ENCODE measurements at places on chromosomes 12 and 14.

DNA sequence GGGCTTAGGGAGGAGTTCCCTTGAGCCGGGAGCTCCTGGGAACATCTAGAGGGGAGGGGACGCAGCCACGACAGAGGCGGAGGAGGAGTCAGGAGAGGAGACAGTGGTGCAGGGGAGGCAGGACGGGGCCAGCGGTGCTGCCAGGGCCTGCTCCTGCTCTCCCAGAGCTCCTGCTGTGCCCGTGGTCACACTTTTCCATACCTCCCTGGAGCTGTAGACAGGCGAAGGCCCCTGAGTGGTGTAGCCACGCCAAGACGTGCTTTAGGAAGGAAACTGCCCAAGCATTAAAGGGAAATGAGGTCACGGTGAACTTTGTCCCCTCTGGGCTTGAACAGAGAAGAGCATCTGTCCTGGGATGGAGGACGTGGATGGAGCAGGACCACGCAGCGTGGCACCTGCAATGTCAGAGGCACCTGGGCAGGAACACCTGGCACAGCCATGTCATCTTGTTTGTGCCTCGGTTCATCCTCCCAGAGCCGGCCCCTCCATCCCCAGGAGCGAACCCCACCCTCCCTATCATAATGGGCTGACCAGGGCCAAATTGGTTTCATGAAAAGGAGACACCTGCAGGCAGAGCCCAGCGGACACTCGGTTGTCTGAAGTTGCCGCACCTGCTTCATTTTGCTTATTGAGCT is 239.5 kb upstream of the SFSWAP start:
- no peak for DNase-seq

- no peak for DNase-seq
These were observed 387.5 kb downstream of the IPO8 start for GRCh38 chr12:30308010-30308717.

GRCh38 chr14:51938137-51938536 is 51.2 kb upstream of the RTRAF start:
- DNase-seq, result no peak

- no peak for DNase-seq
These were observed 17.0 kb upstream of the CSRP2 start for GRCh38 chr12:76895796-76896195.

- DNase-seq, result no peak
These were observed 196.1 kb downstream of the ESR2 start for GRCh38 chr14:64098120-64098519.

- no peak for DNase-seq
These were observed 160.8 kb downstream of the GXYLT1 start for GRCh38 chr12:41983856-41984255.

DNA sequence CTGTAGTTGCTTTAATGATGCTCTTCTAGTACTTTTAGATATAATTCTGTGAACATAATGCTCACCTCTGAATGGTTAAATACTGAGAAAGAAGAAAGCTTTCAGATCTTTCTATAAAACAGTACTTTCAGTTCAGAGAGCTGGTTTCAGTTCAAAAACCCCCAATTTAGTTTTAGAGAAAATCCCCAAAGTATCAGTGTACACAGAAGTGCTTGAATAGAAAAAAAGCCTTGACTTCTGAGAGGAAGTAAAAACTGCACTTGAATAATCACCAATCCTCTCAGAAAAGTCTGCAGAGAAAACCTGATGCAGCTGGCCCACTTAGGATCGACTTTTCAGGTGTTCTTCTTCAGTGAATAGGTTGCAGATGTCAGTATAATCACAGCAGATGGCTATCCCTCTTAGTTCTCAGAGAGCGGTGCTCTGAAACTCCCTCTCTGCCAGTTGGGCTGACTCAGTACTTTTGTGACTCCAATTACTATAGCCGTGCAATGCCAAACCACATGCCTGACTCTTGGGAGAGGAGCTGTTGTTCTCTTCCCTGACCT is 616.3 kb downstream of the LRFN5 start:
- peak; percentile 67 for DNase-seq

DNA sequence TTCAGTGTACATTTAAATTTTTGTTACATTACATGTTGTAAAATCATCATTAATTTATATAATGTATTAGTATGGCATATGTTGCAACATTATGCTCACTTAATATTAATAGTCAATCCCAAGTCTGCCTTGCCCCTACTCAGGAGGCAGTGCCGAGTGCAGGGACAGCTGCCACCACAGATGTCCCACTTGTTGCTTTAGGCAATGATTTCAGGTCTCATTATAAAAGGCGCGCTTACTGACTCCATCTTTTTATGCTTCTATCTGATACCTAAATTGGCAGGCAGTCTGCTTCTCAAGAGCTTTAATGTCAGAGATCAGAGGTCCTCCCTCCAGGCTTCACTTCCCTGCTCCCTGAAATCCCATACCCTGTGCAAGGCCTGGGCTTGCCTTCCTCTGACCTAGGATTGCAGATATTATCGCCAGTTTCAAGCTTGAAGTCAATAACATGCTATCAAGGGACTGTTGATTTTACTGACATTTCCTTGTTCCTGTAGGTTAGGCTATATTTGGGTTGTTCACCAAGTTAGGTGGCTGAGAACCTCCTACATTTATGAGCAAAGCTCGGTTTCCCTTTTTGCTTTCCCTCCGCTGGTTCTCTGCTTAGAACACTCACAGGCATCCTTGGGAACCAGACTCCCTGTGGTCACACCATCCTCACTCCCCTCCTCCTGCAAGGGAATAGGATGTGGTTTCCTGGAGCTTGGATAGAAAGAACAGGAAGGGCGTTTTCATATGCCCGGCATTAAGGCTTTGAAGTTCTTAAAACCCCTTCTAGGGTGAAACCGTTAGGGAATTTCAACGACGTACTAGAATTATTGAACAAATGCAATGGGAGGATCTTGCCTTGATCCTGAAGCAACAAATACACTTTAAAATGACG is 208.4 kb upstream of the FKBP4 start:
- no peak for DNase-seq

DNA sequence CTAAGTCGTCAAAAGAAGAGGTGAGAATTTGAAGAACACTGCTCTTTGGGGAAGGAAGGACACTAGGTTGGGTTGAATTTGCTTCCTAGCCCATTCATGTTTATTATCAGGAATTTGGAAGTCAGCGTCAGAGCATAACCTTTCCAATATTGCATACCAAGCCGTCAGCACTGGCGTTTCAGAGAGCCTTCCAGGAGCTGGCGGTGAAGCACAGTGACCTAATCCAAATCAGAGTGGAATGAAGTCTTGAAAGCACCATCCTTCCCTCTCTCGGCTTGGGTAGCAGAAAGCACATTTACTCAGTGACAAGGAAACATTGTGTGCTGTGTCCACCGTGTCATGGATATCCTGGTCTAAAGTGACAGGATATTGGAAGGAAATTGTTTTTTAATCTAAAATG is 240.3 kb upstream of the PELI2 start:
- no peak for DNase-seq

GRCh38 chr14:61553730-61554641 is 141.3 kb upstream of the HIF1A start:
- DNase-seq, result peak; percentile 91

DNA sequence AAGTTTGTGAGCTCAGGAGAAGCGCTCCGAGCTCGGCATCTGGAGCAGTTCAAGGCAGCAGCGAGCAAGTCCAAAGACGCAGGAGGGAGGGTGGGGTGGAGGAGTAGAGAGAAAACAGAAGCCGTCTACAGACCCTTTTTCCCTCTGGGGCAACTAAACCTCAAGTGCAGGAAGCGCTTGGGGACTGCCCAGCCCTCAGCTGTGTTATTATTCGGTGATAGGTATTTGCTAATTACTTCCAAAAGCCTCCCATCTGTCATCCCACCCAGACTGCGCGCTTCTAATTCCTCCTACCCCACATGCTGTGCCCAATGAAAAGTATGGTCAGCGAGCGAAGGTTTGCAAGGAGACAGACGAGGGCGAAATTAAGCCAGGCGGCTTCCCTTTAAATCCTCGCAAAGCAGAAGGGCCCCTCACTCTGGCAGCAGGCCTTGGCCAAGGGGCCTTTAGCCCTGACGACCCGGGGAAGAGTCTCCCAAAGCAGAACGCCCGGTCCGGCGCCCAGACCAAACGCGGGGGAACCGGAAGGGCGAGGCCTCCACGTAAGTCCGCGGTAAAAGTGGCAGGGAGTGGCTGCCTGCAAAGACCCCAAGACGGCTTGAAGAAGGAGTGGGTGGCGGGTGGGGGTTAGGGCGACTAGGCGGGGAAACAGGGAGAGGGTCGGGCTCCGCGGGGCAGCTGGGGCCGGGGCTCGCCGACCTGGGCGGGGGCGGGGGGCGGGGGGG is 507 bp upstream of the CD9 start:
- DNase-seq, result no peak

GRCh38 chr14:34593740-34594375 is 36.1 kb downstream of the SNX6 start:
- peak; percentile 17 for DNase-seq

- no peak for DNase-seq
These were observed 365.2 kb downstream of the SEC23A start for GRCh38 chr14:38737686-38738407.

- DNase-seq, result no peak
These were observed 13.5 kb downstream of the PSMA3 start for GRCh38 chr14:58258156-58258555.

GRCh38 chr14:50026396-50026795 is 90.0 kb downstream of the VCPKMT start:
- DNase-seq, result no peak

DNA sequence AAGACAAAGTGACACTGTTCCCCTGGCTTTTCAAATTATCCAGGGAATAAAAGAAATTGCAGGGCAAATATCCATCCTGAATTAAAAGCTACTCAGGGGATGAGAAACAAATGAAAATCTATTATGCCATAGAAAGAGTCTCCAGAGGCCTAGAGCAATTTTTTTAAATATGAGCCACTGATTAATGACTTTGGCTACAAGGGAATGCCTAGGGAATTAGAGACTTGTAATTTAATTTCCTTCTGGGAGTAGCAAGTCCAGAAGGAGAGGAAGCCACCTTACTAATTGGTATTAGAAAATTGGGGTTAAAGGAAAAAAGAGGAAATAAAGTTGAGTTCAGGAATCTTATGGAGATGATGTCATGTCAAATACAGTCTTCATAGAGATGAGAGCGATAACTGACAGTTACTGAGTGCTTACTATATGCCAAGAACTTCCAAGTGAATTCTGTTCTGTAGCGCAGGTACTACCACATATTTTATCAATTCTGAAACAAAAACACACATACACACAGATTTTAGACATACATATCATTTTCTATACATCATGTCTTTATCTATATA is 304.4 kb downstream of the DUSP6 start:
- DNase-seq, result no peak

- DNase-seq, result peak; percentile 87
These were observed 1.4 kb downstream of the ACTN1 start for GRCh38 chr14:68977718-68978171.

DNA sequence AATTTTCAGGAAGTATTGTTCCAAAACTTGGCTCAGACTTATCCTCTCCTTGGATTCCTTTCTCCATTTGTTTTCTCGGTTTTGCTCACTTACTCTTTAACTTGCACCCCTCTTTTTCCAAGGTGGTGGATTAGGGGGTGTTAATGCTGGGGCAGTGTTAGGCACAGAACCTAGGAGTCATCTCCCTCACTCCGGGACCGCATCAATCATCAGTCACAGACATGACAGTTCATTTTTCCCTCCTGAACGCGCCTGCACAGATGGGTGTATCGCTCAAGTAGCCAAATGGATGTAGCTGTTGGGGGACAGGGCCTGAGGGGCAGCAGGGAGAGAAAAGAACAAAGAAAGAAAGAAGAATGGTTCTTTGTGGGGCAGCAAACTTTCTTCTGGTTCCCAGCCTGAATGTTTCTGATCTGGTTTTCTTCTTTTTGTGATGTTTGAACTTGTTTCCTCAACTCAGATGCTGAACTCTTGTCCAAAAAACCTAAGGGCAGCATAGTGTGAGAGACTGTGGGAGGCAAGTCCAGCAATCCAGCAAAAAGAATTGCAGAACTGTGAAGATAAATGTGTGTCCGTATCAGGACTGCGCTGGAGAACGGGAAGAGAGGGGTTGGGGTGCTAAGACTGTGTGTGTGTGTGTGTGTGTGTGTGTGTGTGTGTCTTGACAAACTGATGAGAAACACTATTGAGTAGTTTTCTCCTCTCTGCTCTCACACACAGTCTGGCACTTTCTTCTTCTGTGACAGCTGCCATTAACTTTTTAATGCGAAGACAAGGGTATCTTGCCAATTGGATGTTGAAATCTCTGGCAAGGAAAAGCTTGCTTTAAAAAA is 131.1 kb downstream of the FBXL14 start:
- DNase-seq, result no peak

- DNase-seq, result no peak
These were observed 16.4 kb upstream of the SRP54 start for GRCh38 chr14:34966413-34966812.

DNA sequence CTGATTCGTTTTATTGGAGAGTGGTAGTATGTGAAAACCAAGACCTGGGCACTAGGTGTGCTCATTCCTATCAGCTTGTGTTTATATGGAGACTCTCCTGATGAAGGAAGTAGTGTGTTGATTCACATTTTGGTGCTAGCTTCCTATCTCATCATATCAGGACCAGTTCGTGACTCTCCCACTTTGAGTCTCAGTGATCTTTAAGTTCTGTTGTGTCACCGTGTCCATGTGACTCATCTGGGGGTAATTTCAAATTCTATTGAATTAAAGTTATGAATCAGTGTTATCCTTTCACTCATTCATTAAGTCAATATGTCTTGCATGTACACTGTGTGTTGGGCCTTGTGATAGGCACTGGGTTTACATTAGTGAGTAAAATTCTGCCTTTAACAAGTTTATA is 180.2 kb downstream of the CACNA1C start:
- peak; percentile 27 for DNase-seq

DNA sequence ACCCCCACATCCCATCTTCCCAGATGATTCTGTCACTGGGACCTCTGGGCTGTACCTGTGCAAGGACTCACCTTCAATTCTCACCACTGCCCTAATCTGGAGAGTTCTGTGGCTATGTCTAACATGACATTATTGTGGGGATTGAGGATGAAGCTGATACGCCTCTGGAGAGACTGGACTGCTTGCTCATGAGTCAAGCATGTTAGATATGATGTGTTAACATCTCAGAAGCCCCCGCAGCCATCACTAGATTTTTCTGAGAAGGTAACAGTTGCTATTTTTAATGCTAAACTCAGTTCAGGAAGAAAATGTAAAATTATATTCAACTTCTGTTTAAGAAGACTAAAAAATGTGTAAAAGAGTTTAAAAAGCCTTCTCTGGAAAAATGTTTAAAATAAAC is 25.7 kb downstream of the JKAMP start:
- no peak for DNase-seq

GRCh38 chr12:109618082-109618481 is 44.5 kb downstream of the MVK start:
- DNase-seq, result no peak

All from AG08395 (cell line).